NCI-H187 (cell line): ENCODE measurements at places on chromosomes 1 and 21.
A peak's percentile ranks its signal among the peaks of the same experiment; 100 is the strongest.

DNA sequence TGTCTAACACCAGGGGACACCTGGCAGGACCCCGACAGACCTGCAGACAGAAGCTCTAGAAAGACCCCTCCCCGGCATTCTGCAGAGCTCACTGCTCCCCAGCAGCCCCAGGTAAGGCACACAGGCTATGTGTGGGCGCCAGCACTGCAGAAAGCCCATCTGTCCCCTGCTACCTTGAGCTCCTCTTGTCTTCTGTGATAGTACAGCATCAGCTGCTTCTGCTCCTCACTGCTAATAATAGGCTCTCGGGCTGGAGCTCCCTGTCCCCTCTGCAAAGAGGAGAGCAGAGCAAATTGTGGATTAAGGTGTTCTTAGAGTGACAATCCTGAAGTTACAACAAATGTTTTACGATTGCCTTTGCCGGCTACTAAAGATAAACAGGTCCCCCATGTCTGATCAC, 10.1 kb downstream of the CFAP298 start:
- DNase-seq, result no peak

DNA sequence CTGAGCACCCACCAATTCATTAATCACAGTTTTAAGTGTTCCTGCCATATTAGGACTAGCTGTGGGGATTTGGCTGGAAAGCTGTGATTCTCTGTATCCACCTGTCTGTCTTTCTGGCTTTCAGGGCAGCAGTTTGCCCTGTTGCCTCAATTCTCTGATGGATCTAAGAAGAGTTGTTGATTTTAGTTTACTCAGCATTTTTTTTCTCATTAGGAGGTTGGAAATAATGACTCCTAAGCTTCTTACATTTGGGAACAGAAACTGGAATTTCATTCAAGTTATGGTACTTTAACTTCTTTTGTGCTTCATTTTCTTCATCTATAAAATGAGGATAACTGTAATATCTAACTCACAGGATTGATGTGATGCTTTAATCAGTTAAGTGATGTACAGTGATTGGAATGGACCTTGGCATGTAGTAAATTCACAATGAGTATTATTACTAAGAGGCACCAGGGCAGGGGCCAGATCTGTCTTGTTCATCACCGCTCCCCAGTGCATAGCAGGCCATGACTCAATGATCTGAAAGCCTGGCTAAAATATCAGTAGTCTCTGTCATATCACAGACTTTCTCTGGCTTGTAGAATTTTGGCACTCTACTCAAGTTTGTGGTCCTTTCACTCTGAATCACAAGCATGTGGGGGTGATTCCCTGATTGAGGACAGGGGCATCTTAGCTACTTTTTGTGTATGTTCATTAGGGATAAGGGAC, 51.4 kb upstream of the GREM2 start:
- DNase-seq, result no peak

- no peak for DNase-seq
Observed at GRCh38 chr1:26697431-26697977, 1.7 kb downstream of the ARID1A start.

GRCh38 chr1:12601700-12602658, 16.0 kb downstream of the DHRS3 start:
- no peak for DNase-seq

DNA sequence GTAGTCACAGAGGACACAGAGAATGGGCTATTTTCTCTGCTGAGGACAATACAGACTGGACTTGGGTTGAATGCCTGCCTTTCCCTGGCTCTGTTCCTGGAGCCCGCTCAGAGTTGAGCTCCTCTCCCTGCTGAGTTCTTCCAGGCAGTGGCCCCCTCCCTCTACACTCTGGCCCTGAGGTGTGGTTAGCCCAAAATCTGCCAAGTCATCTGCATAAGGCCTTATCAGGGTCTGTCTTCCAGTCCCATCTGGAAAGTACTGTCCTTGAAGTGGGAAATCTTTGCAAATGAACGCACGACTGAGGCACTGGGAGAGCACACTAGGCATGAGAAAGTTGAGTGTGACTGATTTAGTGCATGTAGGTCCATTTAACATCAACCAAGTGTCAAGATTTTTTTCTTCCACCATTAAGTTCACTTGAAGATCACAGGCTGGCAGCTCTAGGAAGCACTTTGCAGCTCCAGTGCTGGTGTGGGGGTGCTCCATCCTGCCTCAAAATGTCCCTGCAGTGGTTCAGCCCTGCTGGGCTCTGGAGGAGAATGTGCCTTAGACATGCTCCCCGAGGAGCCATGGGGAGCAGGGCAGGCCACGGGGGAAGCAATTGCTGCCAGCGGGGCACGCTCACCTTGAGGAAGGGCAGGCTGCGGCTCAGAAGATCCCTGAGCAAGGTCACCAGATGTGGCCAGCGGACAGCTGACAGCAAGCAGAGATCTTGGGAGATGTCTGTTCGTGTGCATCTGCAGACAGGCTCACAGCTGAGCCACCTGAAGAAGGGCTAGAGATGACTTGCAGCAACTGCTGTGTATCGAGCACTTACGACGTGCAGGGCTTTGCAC, 41.5 kb downstream of the IER5 start:
- DNase-seq, result no peak

GRCh38 chr1:51266181-51266580, 30.1 kb downstream of the RNF11 start:
- DNase-seq, result no peak

DNA sequence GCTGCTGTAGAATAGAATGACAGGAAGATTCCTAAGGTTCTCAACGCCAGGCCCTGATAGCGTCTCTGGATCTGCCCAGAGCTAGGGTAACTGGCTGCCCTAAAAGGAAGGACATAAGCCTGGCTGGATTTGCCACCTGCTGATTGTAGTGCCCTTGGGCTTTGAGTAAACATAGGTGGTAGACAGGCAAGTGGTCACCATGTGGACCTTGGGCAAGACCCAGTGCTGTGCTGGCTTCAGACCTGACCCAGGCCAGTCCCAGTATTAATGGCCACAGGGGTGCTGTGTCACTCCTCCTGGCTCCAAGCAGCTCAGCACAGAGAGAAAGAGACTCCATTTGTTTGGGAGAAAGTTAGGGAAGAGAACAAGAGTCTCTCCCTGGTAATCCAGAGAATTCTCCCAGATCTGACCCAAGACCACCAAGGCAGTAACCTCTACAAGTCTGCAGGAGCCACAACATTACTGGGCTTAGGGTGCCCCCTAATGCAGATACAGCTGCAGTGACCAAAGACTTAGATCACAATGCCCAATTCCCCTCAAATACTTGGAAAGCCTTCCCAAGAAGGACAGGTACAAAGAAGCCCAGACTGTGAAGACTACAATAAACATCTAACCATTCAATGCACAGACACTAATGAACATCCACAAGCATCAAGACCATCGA, 44.5 kb downstream of the PHTF1 start:
- DNase-seq, result no peak

DNA sequence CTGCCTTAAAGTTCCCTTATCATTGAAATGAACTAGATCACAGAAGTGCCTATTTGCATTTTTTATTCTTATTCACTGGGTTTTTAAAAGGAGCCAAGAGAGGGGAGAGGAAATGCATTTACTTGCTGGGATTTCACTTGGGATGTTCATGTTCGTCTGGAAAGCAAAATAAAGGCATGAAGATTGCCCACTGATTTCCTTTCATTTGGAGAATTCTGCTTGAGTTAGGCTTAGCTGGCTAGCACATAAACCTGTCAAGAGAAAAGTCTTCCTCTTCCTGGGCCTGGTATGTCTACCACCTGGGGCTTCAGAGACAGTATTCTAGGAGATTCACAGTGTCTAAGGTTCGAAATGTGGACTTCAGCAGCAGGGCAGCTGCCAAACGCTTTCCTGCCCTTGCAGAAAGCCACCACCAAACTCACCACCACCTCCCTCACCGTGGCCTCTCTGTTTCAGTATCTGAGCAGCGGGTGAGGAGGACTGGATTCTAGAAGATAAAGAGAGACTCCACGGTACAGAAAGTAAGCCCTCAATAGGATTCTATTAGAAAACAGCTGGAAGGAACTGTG, 44.5 kb downstream of the HIVEP3 start:
- DNase-seq, result no peak

GRCh38 chr21:26593800-26594199, 20.7 kb upstream of the CYYR1 start:
- no peak for DNase-seq

- peak; percentile 57 for DNase-seq
Observed at GRCh38 chr1:181038399-181038873, 4.7 kb downstream of the MR1 start.

- DNase-seq, result no peak
Observed at GRCh38 chr1:13450204-13450603, 40.0 kb downstream of the PRAMEF20 start.

- no peak for DNase-seq
Observed at GRCh38 chr1:208850442-208850841, 606.3 kb upstream of the PLXNA2 start.

GRCh38 chr1:19057784-19058475, 101.5 kb upstream of the IFFO2 start:
- no peak for DNase-seq

DNA sequence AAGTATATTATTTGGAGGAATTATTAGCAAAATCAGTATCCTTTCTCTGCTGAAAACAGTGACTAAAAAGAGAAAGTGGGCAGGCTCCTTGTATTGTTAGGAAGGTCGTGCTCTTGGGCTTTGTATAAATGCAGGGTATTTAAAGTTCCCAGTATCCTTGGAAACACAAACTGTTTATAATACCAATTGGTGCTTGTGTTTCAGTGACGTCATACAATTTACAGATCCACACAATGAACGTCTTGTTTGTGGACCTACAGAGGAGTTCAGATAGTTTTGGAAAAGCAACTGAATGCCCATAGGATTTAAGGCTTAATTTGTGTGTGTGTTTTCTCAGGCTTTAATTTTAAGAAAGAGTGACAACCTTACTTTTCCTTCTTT, 168.2 kb downstream of the RASAL2 start:
- DNase-seq, result no peak

DNA sequence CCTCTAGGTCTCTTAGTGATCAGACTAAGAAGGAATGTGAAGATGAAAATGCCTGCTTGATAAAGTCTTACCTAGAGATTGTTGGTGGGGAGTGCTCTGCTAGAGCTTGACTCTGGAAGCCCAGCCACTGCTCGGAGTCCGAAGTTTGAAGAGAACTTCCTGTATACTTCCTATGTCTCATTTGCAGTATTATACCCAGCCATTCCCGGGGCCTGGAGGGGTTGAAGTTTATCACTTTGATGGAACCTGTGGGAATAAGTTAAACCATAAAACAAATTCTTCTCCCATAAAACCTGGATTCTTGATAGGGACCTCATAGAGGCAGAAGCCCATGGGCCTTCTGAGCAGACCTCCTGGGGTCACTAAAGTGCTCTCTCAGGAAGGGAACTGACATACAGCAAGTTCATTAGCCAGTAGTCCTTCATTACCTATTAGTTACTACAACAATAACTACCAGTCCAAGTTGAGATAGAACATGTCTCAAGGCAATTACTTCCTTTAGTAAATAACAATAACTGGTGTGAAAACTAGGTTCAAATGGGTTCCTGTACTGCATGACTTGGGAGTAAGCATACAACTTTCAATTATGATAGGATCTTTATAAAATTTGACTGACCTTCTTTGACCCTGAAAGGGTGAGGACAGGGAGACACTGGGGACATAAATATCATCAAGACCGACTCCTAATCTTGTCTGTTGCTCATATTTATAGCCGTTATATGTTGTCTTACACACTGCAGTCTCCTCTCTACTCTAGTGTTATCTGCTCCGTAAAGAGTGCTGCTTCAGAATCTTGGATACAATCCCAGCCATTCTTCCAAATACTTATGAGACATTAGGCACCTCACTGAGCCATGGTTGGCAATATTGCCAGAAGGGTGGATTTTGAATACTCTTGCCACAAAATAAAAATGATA, at the start of gene OR6N1:
OR6N1 (minus strand) TSS at position 246 of the 917 bp plus-strand sequence. CDS start 5,513 bp downstream, outside the sequence.
- no peak for DNase-seq

DNA sequence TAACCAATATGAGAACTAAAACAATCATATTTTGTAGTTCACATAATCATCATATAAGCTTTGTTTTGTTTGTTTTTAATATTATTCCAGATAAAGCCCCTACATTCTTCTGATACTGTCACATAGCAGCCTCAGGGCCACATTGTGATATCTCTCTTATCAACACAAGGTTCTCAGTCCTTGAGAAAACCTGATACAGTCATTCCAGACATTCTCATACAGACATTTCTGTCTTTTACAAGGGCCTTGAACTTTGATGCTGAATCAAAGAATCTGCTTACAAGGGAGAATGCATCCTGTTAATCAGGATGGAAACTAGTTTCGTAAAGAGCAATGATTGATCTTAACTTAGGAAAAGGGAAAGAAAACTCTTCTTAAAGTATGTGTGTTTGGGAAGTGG, 12.7 kb upstream of the VCAM1 start:
- no peak for DNase-seq

DNA sequence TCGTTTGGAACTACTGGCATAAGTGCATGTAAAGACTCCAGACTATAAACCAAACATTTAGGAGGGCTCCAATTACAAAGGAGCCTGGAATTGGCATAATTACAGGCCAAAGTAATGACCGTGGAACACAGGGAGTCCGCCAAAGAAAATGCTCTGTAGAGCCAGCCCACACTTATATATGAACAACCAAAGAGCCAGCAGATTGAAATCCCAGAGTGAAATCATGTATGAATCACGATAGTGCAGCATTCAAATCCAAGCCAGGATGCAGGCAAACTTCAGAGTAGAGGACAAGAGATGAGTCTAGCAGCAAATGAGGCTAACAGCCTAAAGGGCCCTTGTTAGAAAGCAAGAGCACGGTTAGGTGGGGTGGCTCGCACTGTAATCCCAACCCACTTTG, 13.1 kb downstream of the VPS26C start:
- DNase-seq, result no peak

- DNase-seq, result no peak
Observed at GRCh38 chr1:42529724-42530181, 66.7 kb downstream of the CCDC30 start.

GRCh38 chr1:61049850-61050540, 32.4 kb upstream of the NFIA start:
- peak; percentile 28 for DNase-seq

- no peak for DNase-seq
Observed at GRCh38 chr1:36555041-36555440, 72.3 kb upstream of the CSF3R start.

GRCh38 chr1:23263380-23263887, 46.1 kb upstream of the HTR1D start:
- no peak for DNase-seq

- DNase-seq, result no peak
Observed at GRCh38 chr1:72837781-72838180, 555.4 kb upstream of the NEGR1 start.

- DNase-seq, result peak; percentile 75
Observed at GRCh38 chr1:3697810-3698209, 45.5 kb downstream of the TP73 start.

- DNase-seq, result no peak
Observed at GRCh38 chr1:78570539-78570938, 49.7 kb upstream of the IFI44L start.

GRCh38 chr1:38724160-38725131, 135.1 kb downstream of the RRAGC start:
- DNase-seq, result no peak

GRCh38 chr1:161225178-161225533, 704 bp upstream of the TOMM40L start:
- no peak for DNase-seq

GRCh38 chr1:173057984-173058383, 7.2 kb upstream of the TNFSF18 start:
- no peak for DNase-seq

- no peak for DNase-seq
Observed at GRCh38 chr1:159581422-159581821, 6.2 kb upstream of the APCS start.
